NCI-H2029 (cell line): ENCODE measurements at places on chromosomes 4 and X.

DNA sequence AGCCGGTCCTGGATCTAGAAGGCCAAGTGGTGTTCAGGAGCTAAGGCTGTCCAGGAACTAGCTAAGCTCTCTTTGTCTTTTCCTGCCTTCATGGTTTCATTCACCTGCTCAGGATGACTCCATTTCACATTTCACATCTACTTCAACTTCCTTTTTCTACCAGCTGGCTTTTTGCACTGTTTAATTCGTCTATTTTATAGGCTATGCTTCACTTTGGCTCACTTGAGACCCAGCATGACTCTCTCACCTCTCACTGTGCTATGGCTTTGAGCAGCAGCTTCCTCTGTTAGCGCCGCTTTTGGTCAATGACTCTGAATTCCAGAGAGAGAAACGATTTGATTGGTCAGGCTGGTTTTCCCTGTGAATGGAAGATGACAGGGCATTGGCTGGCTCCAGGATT, 213.5 kb upstream of the CLNK start:
- no peak for DNase-seq

GRCh38 chrX:46782034-46782433, 23.1 kb upstream of the SLC9A7 start:
- DNase-seq: no peak

DNA sequence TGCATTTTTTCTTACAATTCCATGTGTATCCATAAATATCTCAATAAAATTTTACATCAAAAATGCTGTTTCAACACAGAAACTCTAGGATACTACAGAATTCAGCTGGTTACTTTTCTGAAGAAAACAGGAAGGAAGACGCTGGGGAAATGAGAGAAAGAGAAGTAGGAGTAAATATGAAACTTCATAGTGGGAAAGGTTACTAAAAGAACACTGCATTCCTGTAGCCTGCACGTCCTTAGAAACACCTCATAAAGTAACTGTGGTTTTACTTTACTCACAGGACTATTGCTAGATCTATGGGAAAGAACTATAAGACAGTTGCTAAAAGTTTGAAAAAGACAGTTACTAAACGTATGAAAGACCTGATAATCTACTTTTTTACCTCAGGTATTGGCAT, 23.1 kb downstream of the ATP11C start:
- DNase-seq: no peak

GRCh38 chr4:165667969-165668368, 205.1 kb upstream of the TLL1 start:
- no peak for DNase-seq

GRCh38 chr4:2302387-2303119, 40.6 kb upstream of the MXD4 start:
- DNase-seq: no peak

DNA sequence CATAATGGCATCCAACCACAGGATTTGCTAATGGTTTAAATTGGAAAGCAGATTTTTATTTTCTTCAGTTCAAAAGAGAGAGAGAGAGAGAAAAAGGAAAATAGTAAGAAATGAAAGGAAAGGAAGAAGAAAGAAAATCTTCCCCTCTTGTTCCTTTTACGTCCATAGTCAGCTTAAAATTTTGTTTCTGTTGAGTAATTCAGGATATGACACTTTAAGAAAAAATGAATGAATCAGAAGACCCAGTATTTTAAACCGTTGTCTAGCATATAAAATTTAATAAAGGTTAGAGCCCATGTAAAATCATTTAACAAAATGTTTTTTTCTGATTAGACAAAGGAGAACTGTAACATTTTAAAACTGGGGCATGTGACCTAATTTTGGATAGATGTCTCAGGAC, 391.8 kb upstream of the EPHA5 start:
- DNase-seq: no peak

GRCh38 chr4:164529486-164529885, 224.4 kb upstream of the SMIM31 start:
- no peak for DNase-seq

DNA sequence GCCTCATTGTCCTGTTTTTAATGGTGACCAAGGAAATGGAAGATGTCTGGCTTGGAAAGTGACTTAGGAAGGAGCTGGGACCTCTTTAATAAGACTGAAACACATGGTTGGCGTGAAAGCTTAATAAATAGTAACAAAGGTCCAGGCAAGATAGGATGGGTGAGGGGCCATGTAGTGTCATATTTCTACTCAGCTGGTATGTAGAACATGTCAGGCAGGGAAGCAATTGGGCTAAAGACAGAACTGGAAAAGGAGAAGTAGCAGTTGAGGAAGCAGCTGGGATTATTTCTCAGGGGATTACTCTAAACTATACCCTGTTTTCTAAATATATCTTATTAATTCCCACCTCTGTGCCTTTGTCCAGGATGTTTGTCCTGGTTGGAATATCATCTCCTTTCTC, 18.6 kb downstream of the ITGB1BP2 start:
- no peak for DNase-seq
